ENCODE measurements at places on chromosomes 11 and 22. TPM values are rescaled to one million over a fixed set of nuclear protein-coding genes. Genes with fewer than 3 reads are reported as not detected.

Gene RRP8
- 19.5 TPM for total RNA-seq

Gene IFITM5
- not detected for total RNA-seq

Gene TESMIN
- total RNA-seq = not detected

Gene OAF
- total RNA-seq = 74.7 TPM

Gene ABTB2
- total RNA-seq = 7.2 TPM

Gene NXPE1
- total RNA-seq = not detected

Measured in tibial nerve (tissue), 4 donors.